Activated T-helper 17 cell treated with anti-CD3 and anti-CD28 coated beads, Interleukin-2, amount 50 U/mL, for 72 hours (primary cell): ENCODE measurements at places on chromosomes 6 and 20. TPM values are rescaled to one million over a fixed set of nuclear protein-coding genes. Genes with fewer than 3 reads are reported as not detected.

DNA sequence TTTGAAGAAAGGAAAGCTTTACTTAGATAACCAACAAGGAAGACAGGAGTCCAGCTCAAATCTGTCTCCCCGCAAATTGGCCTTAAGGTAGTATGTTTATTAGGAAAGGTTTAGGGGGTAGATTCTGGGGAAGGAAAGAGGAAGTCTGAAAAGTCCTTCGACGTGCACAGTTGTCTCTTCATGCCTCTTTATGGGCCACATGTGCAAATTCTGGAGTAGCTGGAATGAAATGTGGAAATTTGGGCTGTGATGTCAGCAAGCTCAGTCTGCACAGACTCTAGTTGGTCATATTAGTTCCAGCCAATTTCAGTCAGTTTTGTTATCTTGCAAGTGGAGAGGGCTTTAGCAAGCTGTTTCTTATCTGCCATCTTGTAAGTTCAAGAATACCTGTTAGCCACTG is 50.1 kb downstream of the NUP153 start:
- ATAC-seq, result no peak

DNA sequence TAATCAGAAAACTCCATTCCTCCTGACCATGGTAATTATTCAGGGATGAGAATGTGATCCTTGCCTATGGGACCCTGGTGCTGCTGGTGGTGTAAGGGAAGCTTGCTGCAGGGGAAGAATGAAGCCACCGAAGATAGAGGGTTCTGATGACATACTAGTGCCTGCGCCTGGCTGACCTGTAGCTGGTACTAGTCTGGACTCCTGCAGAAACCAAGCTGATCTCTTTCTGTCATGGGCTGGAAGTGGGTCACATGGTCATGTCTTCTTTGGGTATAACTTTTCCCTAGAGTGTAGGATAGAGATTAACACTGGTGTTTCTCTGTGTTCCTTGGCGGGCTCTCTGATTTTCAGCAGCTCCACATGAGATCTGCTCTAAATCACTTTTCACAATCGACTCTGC is 8.6 kb upstream of the SLC4A11 start:
- no peak for ATAC-seq

DNA sequence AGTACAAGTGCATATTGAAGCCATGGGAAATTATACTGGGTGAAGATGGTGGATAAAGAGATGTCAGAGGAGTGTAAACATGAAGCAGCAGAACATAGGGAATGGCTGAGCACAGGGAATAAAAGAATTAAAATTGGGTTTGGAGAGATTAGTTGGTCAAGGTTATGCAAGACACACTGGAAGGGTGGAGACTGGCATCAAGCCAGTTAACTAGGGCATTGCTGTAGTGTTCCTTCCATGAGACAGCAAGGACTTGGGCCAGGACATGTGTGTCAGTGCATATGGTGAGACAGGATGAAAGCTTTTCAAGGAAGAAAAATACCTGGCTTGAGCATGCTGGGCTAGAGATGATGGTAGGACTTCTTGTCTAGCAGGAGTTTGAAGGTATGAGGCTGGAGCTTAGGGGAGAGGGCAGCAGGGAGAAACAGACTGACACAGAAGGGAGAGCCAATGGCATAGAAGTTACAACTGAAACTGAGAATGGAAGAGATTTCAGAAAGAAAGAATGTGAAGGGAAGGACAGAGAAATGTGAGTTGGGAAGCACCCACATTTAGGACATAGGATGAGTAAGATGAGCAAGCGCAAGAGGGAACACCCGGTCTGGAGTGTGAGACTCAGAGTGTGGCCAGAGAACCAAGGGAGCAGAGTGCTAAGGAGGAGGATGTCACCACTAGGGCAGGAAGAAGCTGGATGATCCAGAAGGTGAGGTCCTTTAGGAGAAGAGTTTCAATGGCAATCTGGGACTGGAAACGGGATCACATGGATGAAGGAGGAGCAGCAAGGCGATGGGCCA is 14.5 kb upstream of the TMEM170B start:
- no peak for ATAC-seq

GRCh38 chr6:4774715-4775493 is 1.3 kb upstream of the CDYL start:
- ATAC-seq, result no peak

DNA sequence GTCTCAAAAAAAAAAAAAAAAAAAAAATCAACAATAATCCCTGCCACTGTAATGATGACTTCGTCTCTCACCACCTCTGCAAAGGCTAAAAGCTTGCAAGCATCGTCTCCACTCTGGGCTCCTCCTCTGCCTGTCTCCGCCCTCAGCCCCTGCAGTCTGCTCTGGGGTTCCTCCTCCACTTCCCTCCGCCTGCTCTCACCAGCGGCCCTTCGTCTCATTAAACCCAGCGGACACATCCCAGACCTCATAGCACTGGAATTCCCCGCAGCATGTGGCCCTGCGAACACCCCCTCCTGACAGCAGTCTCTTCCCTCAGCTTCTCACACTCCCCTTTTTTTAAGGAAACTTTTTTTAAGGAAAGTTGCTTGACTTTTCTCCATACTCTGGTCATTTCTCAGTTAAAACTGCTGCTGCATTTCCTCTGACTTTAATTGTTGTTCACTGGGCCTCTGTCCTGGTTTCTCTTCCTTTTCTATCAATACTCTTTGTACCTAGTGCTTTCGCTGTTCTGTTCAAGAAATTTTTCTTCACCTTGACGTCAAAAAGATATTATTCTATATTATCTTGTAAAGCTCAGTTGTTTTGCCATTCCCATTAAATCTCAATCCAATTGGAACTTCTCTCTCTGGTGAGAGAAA is 70.9 kb upstream of the PLEKHG1 start:
- ATAC-seq, result no peak

DNA sequence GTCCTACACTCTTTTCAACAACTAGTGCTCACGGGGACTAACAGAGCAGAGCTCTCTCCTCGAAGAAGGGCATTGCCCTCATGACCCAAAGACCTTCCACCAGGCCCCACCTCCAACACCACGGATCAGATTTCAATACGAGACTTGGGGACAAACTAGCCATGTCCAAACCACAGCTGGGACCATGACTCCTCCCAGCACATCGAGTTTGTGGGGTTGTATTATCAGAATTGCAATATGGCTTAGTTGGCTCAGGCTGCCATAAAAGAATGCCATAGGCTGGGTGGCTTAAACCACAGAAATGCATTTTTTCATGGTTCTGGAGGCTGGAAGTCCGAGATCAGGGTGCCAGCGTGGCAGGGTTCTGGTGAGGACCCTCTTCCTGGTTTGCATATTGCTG is 189.7 kb upstream of the PMEPA1 start:
- ATAC-seq, result no peak

DNA sequence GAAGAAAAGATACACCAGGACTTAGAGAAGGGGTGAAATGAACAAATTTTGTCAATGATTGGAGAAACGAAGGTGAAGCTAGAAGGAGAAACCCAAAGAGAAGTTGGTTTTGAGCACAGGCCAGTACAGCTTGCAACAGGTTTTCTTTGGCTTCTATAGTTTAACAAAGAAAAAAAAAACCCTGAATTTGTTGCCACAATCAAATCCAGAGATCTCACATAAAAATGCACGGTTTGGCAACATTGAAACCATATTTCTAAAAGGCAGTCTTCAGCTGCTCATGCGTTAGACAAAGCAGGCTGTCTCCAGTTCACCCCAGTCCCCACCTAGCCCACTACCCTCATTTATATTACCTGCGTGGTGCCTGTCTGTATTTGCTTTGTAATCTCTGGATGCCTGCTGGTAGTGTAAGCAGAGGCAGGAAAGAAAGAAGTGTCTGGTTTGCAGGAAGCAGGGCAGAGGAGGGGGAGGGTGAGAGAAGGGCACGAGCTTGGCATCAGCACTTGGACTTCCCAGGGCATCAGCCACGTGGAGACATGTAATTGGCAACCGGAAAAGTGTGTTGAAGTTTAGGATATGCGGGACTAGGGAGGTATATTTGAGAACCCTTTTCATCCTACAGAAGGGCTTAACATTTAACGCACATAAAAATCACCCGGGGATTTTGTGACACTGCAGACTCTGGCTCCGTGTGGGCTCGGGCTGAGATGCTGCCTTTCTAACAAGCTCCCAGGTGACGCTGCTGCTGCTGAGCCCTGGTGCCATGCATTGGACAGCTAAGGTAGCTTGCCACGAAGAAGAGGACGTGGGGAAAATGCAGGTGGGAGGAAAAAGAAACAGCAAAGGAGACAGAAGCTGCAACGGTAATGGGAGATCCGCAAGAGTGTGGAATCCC is 14.4 kb downstream of the PFDN4 start:
- ATAC-seq, result no peak

- no peak for ATAC-seq
Measured at GRCh38 chr6:82568290-82568993, 204.8 kb downstream of the TPBG start.

GRCh38 chr6:106750946-106751345 is 121.6 kb downstream of the QRSL1 start:
- no peak for ATAC-seq

GRCh38 chr20:62686869-62687830 is 21.5 kb upstream of the NTSR1 start:
- ATAC-seq, result no peak

DNA sequence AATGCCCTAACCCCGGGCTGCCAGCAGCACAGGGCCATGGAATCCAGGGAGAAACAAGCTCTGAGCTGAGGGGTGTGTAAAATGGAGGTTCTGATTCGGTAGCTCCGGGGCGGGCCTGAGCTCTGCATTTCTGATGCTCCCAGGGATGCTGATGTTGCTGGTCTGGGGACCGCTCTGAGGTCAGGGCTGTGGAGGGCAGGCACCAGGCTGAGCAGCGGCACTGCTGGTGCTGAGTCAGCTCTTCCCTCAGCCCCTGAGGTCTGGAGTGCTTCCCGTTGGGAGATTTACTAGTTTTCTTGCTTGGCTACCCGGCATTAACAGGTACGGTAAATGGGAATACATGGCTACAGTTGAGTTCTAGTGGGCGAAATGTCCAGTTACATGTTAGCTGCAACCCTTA is 18.6 kb upstream of the CST3 start:
- ATAC-seq, result no peak

DNA sequence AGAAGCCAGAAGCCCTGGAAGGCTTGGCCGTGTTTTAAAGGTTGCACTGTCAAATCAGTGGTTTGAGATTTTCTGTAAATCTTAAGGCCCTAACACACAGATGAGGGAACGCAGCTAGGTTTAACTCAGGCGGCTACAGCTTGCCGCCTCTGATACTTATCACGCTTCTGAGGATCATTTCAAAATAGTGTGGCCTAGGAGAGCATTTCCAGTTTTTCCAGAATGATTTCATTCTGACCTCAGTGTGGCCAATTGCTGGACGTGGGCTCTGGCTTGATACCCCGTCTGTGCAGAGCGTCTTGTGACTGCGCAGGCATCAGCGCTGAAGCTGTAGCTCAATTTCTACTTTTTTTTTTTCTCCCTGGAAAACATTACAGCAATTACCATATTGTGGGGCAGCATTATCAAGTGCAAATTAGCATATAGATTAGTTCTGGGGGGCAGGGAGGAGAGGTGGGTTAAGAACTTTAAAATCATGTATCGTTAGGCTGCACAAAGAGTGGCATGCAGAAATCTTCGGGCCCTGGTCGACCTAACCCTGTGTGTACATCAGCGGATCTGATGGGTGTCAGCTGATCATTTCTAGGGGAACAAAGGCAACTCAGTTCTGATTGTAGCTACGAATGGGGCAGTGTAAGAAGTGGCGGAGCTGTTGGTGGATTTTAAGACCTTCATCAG is 105.0 kb upstream of the EEF1E1 start:
- ATAC-seq, result no peak

- ATAC-seq, result no peak
Measured at GRCh38 chr6:137651591-137652335, 157.6 kb upstream of the OLIG3 start.

- ATAC-seq, result no peak
Measured at GRCh38 chr6:41077536-41077935, 4.8 kb downstream of the NFYA start.

DNA sequence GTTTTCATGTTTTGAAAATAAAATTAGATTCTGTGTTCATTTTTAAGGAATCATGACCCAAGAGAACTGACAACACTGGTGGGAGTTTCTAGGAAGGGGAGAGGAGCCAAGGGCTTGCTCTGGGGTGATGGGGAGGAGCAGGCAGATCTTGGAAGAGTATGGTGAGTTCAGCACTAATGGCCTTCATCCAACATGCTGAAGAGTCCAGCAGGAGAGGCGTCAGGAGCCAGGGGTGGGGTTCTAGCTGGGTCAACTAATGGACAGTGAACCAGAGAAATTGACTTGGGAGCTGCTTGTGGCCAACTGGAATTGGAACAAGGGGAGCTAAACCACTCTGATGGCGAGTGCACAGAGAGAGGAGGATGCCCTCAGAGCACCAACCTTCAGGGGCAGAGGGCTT is 107.1 kb downstream of the MRPL14 start:
- no peak for ATAC-seq

DNA sequence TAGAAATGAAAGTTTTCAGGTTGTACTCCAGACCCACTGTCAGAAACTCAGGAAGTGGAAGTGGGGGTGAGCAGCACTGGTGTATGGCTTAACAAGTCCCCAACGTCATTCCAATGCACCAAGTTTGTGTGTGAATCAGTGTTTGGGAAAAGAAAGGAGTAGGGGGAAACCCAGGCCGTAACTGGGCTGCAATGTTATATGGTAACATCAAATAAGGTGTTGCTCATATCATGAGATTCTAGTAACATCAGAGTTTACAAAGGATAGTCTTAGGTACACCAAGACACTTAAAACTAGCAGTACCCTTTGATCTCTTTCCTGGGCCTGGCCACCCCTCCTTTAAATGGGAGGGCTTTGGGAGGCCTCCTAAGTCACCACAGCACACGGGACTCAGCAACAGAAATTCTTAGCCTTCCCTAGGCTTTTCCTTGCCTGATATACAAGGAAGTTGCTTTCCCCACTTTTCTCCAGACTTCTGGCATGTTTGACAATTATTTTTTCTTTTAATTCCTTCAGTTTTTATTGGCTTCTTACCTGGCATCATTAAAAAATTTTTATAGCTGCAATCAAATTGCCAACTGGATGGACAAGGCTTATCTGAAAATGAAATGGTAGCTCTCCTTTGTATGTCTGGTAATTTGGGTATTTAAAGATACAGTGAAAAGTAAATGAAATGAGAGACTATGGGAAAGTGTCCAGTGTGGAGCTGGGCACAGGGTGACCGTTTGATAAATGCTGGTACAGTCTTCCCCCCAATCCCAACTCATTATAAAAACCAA is 15.1 kb downstream of the E2F3 start:
- peak; percentile 66 for ATAC-seq

DNA sequence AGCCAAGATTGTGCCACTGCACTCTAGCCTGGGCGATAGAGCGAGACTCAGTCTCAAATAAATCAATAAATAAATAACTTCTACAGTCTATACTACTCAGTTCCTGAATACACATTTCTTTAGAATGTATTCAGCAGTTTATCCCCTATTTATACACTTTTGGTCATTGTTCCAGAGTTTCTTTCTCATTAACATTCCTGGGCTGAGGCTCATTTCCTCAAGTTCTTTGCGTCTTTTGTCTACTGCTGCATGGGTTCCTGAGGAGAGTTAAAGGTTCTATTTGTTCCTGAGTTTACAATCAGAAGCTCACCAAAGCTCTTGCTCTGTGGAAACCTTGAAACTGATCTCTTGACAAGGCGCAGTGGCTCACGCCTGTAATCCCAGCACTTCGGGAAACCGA is 37.7 kb upstream of the SASH1 start:
- no peak for ATAC-seq

The STMND1 gene
- 0.71 TPM for total RNA-seq

The OVOL2 gene
- total RNA-seq, result not detected

The PRDM13 gene
- not detected for total RNA-seq

The PHF10 gene
- total RNA-seq, result 68.4 TPM

The OXT gene
- total RNA-seq, result not detected

The SOX4 gene
- 0.71 TPM for total RNA-seq

The RWDD1 gene
- total RNA-seq, result 44.6 TPM

The ARMH2 gene
- 0.43 TPM for total RNA-seq

The ACTR5 gene
- 10.4 TPM for total RNA-seq
